ENCODE measurements at places on chromosomes 4 and X.

DNA sequence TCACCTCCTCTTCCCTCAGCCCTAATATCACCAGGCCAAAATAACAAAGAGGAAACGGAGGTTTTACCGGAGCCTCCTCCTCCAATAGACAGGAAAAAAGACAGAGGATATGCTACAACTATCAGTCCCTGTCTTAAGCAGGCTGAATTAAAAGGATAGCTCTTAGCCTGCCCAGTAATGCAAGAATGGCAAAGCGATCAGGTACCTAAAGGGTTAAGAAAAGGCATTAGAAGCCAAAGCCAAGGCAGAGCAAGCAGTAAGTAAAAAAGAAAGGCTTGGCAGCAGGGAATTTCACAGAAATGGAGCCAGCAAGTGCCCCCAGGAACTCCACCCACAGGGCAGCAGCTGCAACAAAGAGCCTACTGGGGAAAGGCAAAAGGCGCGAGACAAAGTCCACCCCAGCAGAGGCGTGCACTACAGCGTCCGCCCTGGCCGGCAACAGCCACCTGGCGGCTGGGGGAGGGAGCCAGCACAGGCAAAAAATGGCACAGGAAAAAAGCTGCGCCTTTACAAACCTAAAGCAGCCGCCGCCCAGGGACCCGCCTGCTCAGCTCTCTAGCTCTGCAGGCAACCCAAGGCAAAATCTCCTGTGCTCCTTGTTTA, 220.6 kb upstream of the ZC4H2 start:
- DNase-seq, result no peak

DNA sequence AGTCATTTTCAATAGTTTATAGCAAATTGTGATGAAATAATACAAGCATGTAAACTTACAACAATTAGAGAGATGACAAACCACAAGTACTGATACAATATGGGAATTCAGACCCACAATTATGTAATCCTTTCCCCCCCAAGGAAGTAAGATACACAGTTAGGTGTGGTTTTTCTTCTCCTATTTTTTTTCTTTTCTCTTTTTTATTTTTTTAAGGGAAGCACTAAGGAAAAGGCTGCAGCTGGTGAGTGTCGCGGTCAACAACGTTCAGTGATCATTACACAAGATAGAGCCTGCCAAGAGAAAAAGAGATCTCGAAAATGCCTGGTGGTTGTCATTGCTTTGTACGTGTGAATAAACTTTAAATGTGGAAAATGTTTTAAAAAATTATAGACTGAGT, 9.8 kb downstream of the NDNF start:
- DNase-seq, result no peak

GRCh38 chr4:126890383-126890782, 742.4 kb upstream of the INTU start:
- no peak for DNase-seq

- no peak for DNase-seq
Measured at GRCh38 chr4:131309628-131310027, 1839.5 kb upstream of the PCDH10 start.

DNA sequence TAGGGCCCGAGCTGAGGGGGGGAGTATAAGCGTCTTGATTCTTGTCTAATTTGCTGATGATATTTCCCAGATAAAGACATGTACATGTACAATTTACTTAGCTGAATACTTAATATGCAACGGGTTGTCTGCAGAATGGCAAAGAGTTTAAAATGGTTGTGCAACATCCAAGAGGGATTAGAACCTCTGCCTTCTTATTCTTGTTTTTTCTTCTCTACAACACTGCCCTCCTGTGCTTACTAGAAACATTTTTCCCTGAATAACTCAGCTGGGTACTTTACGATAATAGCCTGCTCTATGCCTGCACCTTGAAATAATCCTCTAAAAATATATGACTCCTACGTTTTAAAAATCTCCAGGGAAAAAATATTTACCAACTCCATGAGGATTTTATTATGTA, 41.8 kb downstream of the INTS12 start:
- no peak for DNase-seq

DNA sequence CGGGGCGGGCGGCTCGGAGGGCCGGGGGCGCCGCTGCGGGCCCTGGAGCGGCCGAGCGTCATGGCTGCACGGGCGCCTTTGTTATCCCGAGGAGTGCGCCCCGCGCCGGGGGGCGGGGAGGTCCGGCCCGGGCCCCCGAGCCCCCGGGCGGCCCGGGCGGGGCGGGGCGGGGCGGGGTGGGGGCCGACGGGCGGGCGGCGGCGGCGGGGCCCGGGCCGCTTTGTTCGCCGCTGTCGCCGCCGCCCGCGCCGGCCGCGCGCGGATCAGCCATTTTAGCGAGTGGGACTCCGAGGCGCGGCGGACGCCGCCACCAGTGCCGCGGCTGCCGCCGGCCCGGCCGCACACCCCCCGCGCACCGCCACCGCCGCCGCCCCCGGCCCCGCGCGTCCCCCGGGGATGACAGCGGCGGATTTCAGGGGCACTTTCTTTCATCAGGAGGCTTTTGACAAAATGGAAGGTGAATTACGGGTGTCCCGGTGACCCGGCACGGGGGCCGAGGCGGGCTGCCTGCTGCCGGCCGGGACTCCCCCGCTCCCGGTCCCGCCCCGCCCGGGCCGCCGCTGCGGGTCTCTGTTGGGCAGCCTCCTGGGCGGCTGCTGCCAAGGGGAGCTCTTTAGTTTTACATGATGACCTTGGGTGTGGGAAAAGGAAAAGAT, 1.2 kb downstream of the HMGB3 start:
- no peak for DNase-seq

GRCh38 chr4:139732991-139733570, 67.5 kb downstream of the MGST2 start:
- no peak for DNase-seq

DNA sequence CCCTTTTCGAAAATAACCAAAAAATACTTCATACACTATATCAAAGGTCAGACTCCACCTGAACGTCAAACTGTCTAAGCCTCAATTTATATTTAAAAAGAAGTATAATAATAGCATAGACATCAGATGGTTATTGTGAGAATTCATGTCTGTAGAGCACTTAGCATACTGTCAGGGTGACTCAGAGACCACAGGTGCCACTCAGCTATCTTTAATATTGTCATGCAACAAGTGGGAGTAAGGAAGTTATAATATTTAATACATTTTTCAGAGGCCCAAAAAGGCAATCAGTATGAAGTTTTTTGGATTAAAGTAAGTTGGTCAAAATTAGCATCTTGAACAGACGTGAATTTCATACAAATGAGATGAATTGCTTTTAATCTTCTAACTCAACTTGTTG, 93.3 kb downstream of the PHOX2B start:
- DNase-seq, result no peak

DNA sequence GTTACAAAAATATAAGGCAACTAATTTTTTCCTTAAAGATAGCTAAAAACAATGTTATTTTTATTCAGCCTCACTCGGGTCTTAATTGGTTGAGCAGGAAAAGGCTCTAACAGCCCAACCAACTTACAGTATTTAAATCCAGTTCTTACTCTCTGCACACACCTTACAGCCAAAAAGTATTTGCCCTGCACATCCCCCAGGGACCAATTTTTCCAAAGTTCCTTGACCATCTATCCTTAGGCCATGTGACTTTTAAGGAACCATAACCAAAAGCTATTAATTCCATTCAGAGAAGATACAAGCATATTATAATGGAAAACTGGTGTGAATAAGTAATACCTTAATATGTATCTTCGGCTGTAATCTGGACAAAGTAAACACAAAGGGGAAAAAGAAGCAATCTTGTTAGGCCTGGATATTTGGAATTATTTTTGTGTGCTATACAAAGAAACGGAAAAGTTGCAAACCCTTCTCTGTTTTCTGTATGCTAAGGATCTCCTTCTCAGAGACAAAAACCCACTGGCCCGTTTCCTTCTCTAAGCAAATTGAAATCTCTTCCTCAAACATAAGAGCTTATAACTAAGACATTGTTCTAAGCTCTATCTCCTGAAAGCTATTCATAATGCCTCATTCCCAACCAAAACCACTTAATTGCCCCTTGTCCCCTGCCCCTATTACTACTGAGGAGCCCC, 1.0 kb upstream of the THAP9 start:
- no peak for DNase-seq

DNA sequence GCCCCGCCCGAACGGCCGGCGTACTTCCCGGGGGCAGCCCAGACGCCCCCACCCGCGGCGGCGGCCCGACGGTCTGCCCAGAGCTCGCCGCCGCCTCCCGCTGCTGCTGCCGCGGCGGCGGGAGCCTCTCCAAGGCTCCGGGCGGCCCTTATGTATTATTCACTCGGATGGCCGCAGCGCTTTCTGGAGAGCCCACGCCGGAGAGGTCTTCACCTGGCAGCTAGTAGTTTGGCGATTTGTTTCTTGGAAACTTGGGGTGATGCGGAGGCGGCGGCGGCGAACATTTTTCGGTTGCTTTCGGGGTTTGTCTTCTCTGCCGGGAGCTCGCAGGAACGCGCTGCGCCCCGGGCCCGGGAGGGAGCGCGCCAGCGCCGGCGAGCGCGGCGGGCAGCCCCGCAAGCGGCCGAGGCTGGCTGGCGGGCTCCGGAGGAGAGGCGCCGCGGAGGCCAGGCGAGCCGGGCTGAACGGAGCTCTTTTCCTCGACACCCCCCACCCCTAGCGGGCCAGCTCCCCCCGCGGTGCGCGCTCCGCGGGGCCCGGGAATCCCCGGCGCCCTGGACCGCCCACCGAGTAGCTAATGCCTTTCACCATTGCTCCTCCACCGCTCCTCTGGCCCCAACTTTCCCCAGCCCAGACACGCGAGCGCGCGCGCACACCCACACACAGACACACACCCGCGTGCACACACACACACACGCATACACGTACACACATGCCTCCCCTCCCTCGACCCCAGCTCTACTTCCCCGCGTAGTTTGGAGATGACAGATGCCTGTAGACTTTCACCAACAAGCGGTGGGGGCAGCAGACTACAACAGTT, 113.5 kb downstream of the DHX15 start:
- no peak for DNase-seq

DNA sequence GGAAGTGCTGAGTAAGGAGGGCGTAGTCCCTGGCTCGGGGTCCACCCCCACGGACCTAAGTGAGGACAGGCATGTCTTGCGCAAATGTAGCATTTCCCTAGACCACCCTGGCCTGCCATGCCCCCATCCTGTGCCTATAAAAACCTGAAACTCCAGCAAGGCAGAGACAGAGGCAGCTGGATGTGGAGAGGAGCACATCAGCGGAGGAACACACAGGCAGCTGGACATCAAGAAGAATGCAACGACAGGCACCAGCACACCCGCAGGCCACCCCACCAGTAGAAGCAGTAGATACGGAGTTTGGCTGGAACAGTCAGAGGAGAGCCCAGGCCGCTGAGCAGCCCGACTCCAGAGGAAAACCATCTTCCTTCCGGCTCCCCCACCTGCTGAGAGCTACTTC, 345.9 kb downstream of the FSTL5 start:
- DNase-seq, result no peak

- DNase-seq, result no peak
Measured at GRCh38 chrX:39508300-39508692, 589.5 kb downstream of the BCOR start.

GRCh38 chr4:30402276-30402675, 317.9 kb upstream of the PCDH7 start:
- no peak for DNase-seq

- DNase-seq, result no peak
Measured at GRCh38 chr4:54675721-54676461, 18.1 kb downstream of the KIT start.

- no peak for DNase-seq
Measured at GRCh38 chrX:147710301-147710700, 201.4 kb upstream of the FMR1 start.

DNA sequence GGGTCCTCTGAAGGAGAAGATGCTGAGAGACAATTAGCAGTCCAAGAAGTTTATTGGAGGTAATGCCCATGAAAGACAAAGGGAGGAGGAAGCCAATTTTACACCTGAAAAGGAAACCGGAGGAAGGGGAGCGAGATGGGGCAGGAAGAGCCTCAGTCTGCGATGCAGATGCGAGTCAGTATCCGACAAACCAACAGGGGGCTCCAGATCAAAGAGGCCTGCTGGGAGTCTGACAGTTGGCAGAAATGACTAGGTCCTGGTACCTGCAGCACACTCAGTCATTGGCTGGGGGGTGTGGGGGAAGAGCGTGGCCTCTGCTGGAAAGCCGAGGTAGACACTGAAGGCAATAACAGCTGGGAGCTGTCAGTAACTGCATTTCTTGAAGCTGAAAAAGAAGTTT, 231.1 kb upstream of the CENPE start:
- no peak for DNase-seq

DNA sequence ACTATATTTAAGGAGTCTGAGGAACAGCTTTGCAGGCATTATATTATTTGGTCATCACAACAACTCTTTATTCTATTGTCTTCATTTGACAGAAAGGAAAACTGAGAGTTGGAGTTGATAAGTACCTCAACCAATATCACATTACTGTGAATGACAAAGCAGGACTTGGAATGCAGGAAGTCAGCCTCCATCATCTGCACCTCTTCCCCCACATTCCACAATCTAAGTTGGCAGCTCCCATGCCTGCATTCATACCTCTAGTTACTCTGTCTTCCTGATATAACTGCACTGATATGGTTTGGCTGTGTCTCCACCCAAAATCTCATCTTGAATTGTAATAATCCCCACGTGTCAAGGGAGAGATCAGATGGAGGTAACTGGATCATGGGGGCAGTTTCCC, 356.7 kb downstream of the GALNTL6 start:
- DNase-seq, result no peak
